Activated CD8-positive, alpha-beta T cell treated with anti-CD3 and anti-CD28 coated beads, Interleukin-2, amount 10 ng/mL, durations not matched to agents 7 days and 5 days (primary cell): ENCODE measurements at places on chromosomes 3 and 15. TPM values are rescaled to one million over a fixed set of nuclear protein-coding genes. Genes with fewer than 3 reads are reported as not detected.

SPPL2A gene
- 77.9 TPM for total RNA-seq

CHL1 gene
- total RNA-seq, result not detected

CCR8 gene
- 0.94 TPM for total RNA-seq

LRRFIP2 gene
- 31.7 TPM for total RNA-seq

CLDN1 gene
- total RNA-seq, result not detected

TIGIT gene
- 22.1 TPM for total RNA-seq

C2CD4A gene
- not detected for total RNA-seq

KPNA4 gene
- total RNA-seq, result 46.3 TPM

ACOX2 gene
- not detected for total RNA-seq

GRIP2 gene
- total RNA-seq, result not detected

GPR27 gene
- 0.40 TPM for total RNA-seq

CADM2 gene
- 0.21 TPM for total RNA-seq

MYO1E gene
- total RNA-seq, result 101 TPM

CIB1 gene
- total RNA-seq, result 102 TPM

TRAIP gene
- 32.0 TPM for total RNA-seq

TTLL13 gene
- 1.3 TPM for total RNA-seq

FEZF2 gene
- total RNA-seq, result not detected

CPN2 gene
- not detected for total RNA-seq

REC114 gene
- not detected for total RNA-seq

CCDC39 gene
- total RNA-seq, result not detected

GOLGA6D gene
- not detected for total RNA-seq

CCR9 gene
- total RNA-seq, result 0.08 TPM

SLC2A2 gene
- total RNA-seq, result not detected

ZNF774 gene
- 0.60 TPM for total RNA-seq
